ENCODE measurements at places on chromosomes 5 and 9.

DNA sequence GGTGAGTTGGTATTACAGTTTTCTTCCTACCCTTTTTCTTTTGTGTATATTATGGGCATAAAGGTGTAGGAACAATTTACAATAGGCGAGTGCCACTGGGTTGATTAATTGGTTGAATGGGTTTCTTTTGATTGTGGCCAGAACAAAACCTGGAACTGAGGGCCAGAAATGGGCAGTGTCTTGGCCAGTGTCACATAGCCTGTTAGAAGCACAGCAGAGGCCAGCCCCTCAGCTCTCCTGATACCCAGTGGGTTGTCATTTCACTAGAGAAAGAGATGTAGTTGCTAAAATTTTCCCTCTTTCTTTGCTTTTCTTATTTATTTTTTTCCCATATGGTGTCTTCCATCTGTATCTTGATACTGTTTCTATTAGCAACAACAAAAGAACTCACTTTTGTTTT lies 38.8 kb upstream of the SEMA6A start:
- DNase-seq: no peak

DNA sequence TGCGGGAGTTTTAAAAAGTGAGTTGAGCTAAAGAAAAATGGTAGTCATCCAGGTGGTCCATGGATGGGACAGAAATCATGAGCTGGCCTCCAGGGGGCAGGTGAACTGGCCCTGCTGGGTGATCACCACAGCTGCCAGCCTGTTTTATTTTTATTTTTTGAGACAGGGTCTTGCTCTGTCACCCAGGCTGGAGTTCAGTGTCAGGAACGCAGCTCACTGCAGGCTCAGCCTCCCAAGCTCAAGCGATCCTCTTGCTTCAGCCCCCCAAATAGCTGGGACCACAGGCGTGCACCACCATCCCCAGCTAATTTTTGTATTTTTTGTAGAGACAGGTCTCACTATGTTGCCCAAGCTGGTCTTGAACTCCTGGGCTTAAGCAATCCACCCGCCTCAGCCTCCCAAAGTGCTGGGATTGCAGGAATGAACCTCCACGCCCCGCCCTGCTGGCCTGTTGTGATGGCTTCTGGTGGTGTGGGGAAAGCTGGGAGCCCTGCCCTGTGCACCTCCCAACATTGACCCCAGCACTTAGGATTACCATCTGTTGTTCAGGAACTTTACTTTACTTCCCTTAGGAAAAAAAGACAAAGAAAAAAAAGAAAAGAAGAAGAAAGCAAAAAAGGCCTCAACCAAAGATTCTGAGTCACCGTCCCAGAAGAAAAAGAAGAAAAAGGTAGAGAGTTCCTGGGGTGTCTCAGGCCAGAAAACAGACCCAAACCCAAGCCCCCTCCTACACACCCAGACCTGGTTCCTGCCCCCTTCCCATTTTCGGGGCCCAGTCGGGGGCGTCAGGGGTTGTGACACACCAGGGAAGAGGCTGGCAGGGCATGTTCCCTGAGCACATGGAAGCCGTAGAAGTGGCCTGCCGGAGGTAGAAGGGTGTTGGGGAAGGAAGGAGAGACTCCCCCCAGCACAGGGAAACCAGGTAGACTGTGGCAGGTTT lies 14.7 kb downstream of the CD74 start:
- DNase-seq: no peak

GRCh38 chr5:80357671-80358070 lies 37.9 kb downstream of the SPZ1 start:
- peak; percentile 29 for DNase-seq

- DNase-seq: no peak
Observed at GRCh38 chr9:111994831-111995458, 98.3 kb downstream of the UGCG start.

DNA sequence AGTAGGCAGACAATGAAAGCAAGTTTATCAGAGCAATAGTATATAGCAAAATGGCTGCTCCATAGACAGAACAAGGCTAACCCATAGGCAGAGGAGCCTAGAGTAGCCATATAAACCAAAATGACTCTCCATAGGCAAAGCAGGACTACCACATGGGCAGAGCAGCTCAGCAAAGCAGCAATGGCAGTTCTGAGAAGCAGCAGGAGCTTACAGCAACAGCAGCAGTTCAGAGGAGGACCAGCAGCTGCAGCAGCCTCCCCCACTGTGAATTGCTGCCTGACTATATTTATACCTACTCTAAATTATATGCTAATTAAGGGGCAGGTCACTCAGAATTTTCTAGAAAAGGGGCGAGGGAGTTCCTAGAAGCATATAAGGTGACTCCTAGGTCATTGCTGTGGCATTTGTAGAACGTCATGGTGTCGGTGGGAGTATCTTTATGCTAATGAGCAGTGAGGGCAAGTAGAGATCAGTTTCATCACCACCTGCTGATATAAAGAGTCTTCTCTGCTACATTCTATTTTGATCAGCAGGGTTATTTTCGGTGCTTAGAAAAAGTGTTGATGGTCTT lies 1115.5 kb downstream of the DTWD2 start:
- DNase-seq: no peak

DNA sequence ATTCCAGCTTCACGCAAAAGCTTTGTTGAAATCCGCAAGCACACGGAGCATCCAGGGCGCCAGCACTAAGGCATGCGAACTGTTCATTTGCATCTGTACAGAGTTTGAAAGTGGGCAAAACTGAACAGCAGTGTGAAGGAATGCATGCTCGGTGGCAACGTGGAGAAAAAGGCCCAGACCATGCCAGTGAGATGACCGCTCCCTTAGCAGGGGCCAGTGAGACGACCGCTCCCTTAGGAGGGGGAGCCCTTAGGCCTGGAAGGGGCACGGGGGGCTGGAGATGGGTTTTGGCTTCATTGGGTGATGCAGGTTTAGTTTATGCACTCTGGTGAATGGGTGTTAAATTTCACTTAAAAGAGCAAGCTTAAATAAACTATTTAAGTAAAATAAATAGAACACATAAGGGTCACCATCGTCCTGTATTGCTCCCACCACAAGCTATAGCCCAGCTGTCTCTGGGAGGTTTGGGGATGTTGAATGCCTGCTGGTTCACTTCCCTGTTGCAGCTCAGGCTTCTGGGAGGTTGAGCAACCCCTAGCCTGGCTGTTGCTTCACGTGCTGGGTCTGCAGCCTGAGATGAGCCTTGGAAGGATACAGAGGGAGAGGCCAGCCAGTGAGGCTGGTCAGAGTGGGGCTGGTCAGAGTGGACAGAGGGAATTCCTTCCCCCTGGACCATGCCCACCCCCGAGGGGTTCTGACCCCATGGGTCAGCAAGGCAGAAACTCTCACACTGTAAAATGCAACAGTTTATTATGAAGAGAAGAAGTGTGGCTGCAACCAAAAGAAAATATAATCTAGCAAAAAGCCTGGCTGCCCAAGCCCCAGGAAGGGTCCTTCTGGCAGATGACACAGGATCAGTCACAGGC lies 4.6 kb upstream of the FCN1 start:
- peak; percentile 78 for DNase-seq

DNA sequence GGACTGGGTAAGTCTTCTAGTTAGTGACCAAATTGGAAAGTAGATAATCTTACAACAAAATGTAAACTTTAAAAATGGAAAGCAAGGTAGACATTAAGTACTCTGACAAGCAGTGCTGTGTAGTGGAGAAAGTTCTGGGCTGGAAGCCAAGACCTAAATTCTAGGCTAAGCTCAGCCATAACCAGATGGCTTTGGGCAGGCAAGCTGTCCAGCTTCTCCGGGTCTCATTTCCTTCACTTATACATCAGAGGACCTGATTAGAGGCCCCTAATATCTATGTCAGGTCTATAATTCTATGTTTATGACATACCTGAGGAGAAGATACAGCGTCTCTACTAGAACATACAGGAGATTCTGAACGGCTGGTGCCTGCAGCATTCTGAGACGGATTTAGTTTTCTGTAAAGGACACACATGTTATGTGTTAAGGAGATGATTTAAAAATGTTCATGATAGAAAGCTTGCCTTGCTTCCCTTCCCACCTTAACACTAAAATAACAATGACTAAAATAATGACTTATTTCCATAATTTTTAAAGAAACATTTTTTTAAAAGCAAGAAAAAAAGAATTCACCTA lies 61.2 kb downstream of the ELL2 start:
- no peak for DNase-seq

- no peak for DNase-seq
Observed at GRCh38 chr5:81650987-81651386, 99.9 kb downstream of the SSBP2 start.

DNA sequence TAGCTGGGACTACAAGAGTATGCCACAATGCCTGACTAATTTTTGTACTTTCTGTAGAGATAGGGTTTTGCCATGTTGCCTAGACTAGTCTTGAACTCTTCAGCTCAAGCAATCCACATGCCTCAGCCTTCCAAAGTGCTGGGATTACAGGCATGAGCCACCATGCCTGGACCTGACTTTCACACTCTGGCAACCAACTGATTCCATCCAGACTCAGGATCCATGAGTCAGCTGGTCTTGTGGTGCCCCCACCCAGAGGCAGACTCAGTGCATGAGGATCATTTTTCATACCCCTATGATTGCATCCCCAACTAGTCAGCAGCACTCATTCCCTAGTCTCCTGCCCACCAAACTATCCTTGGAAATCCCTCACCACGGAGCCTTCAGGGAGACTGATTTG lies 375.9 kb downstream of the ANXA1 start:
- DNase-seq: no peak

GRCh38 chr9:113906411-113907110 lies 30.5 kb downstream of the ZNF618 start:
- peak; percentile 76 for DNase-seq

- DNase-seq: no peak
Observed at GRCh38 chr5:32989815-32990214, 278.7 kb downstream of the NPR3 start.

DNA sequence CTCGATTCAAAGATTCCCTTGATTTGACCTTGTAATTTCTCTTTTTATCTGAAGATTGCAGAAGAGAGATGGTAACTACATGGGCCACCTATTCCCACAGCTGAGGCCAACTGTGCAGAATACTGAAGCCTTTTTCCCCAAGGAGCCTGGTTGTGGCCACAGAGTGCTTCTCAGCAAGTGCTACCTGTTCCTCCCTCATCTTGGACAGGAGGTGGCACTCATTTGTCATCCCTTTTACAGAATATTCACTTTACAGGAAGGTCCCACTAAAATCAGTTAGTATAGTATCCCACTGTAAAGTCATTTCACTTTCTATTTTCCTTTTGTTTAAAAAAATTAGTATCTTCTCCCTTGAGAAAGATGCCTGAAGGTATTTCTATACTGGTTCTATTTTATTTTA lies 346.4 kb downstream of the ARL15 start:
- no peak for DNase-seq

DNA sequence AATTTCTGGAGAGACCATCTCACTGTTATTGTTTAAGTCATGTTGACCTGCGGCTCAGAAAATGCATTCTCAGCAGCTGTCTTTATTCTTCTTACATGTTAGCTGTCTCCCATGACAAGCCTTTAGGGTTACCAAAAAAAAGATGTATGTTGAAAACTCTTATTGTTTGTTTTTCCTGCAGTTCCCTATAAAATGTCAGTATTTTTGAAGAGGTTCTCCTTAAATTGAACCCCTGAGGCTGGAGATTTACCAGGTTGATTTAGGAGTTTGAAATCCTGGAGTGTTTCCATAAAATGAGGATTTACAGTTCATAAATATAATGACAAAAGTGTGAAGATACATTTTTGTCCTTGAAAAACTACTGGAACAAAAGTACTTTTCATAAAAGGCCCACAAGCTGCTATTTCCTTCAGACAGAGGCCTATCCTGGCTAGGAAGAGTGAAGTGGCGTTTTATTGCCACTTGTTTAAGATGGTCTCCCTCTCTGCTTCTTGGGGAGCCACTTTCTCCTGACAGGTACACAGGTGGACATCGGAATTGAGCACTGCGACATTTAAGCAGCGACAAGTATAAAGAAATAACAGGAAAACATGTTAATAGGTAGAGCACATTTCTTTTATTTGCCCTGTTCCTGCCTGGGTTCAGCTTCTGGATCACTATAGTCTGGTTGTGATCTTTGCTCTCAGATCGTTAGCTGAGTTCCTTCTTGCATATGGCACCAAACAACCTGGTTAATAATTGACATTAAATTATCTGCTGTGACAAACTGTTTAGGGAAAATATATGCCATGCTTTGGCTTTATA lies 344.8 kb upstream of the RPS23 start:
- no peak for DNase-seq

GRCh38 chr9:100725371-100725770 lies 147.5 kb downstream of the CAVIN4 start:
- DNase-seq: no peak

- DNase-seq: no peak
Observed at GRCh38 chr5:176738637-176739250, 71.6 kb upstream of the UNC5A start.

All from inflammatory macrophage treated with lipopolysaccharide for 1 hour (primary cell).